ENCODE measurements at places on chromosomes 12 and 14.

DNA sequence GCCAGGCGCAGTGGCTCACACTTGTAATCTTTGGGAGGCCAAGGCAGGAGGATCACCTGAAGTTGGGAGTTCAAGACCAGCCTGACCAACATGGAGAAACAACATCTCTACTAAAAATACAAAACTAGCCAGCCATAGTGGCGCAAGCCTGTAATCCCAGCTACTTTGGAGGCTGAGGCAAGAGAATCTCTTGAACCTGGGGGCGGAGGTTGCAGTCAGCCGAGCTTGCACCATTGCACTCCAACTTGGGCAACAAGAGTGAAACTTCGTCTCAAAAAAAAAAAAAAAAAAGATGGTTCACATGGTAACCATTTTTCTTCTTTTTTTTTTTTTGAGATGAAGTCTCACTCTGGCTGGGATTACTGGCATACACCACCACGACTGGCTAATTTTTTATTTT lies 35.3 kb downstream of the SLC2A14 start:
- DNase-seq: no peak

DNA sequence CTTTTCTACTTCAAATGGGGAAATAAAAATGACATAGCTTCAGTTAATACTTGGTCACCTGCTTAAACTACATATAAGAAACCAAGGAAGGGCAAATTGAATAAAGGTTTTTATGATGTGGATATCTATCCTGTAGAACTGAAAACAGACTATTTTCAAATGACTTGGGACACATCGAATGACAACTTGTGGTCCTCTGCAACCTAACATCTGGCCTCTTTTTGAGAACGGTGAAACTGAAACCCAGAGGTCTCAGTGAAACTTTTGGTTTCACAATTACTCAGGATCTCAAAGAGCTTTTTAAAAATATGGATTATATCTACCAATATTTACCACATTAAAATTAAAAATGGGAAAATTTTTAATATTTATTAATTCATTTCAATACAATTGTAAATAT lies 65.2 kb downstream of the PPP2R5E start:
- DNase-seq: no peak

- no peak for DNase-seq
Measured at GRCh38 chr14:100468557-100468956, 118.7 kb downstream of the BEGAIN start.

GRCh38 chr14:71481021-71481654 lies 451.1 kb upstream of the RGS6 start:
- no peak for DNase-seq

DNA sequence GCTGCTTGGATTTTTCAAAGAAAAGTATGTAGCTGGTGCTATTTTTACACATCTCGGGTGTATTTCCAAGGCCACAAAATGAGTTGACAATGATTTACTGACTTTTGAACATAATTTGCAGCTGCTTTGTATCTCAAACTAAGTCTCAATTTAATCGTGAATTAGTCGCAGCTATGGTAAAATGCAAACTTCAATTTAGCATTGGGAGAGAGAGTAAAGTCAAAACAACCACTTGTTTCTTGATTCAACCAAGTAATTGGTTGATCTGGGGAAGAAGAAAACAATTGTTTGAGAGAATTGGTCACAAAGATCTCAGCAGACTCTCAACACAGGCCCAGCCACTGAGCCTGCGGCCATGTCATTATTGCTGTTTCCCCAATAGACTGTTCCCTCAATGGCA lies 75.0 kb upstream of the DYRK2 start:
- DNase-seq: no peak

DNA sequence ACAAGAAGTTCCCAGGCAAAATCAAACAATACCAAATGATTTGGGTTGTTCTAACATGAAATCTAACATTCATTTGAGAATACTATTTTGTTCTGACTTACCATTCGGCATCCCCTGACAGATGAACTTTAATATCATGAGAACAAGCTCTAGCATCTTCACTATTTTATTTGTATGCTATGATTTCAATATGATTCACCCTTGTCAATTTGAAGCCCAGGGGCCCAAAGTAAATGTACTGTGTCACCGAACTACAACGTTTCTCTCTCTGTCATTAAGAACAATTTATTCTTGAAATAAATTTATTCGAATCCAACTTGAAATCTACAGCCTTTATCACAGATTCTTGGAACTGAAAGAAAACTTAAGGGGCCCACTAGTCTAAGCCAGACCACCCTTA lies 146.2 kb upstream of the RASSF8 start:
- no peak for DNase-seq

- DNase-seq: no peak
Measured at GRCh38 chr12:24760162-24760561, 188.7 kb downstream of the BCAT1 start.

Data from hippocampal formation (tissue), 2 donors.